ENCODE measurements at places on chromosomes 5 and 9.

DNA sequence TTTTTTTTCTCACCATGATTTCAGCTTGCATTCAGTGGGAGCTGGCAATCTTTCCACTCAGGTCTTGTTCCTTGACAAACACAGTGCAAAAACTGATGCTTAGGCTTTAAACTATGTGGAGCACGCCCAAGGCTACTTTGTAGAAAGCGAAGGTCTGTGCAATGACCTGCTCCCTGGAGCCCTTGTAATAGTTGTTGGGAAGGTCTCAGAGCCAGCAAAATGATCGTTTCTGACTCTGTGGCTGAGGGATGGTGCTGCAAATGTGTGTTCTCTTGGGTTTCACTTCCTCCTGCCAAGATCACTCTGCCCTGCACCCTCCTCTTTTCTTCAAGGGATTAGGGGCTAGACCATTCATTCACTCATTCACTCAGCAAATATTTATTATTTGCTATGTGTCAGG lies 249.7 kb upstream of the MAP3K1 start:
- DNase-seq, result no peak

GRCh38 chr9:97039514-97039860 lies 545 bp upstream of the CTSV start:
- no peak for DNase-seq

DNA sequence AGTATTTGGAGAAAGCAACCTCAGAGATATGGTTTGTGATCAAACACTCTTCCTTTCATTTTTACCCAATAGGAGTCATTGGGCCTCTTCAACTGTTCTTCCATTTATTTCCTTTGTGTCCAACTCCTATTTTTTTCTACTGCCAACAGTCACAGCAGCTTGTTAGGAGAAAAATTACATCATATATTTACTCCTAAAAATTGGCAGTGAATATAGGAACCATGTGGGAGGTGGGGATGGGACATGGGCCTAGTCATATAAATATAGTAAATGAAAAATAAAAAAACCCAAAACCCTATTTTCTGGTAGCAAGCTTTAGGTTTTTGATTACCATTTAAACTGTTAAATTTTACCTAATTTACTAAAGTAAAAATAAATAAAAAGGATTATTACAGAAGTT lies 134.9 kb upstream of the MPDZ start:
- DNase-seq, result no peak

GRCh38 chr5:116273448-116274242 lies 188.8 kb downstream of the COMMD10 start:
- DNase-seq, result no peak

DNA sequence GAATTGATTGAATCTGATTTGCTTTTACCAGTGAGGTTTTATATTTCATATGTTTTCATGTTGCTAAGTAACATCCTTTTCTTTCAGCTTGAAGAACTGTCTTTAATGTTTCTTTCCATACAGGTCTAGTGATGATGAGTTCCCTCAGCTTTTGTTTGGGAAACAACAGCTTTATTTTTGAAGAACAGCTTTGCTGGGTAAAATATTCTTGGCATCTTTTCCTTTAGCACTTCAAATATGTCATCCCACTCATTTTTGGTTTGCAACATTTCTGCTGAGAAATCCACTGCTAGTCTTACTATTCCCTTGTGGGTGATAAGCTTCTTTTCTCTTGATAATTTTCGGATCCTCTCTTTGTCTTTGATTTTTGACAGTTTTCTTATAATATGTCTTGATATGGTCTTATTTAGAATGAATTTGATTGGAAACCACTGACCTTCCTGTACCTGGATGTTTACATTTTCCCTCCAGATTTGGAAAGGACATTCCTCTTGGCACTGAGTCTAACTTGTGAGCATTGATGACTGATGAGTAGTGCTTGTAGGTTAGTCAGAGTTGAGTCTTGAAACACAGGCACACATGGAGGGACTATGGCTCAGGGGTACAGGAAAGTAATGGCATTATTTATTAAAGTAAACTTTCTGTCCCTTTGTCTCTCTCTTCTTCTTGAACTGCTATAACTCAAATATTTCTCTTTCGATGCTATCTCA lies 220.3 kb downstream of the SPATA31D1 start:
- no peak for DNase-seq

Data from COR-L47 (cell line).